ENCODE measurements at places on chromosomes 7 and 10. TPM values are rescaled to one million over a fixed set of nuclear protein-coding genes. Genes with fewer than 3 reads are reported as not detected.

Gene BNIP3
- 62.9 TPM for total RNA-seq

DNA sequence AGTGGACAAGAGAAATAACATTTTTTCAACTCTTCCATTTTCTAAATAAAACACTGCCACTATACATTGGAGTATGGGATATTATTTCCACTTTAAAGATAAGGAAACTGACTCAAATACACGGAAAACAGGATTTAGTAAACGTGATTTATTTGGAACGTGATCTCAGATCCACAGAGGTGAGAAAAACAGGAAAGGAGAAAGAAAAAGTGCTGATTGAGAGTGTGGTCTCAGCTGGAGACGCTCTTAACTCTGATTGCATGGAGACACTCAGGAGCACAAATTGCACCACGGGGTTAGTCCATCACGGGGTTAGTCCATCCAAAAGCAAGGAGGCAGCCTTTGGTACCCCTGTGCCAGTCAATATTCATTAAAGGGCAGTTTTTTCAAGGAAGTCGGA is 142.5 kb downstream of the GNAT3 start:
- H3K36me3 ChIP-seq, result no peaks in the 10 kb centered on the region
- H3K27ac ChIP-seq, result no peak overlapping the region
- no peak for DNase-seq
- H3K27me3 ChIP-seq, result no peaks in the 10 kb centered on the region

DNA sequence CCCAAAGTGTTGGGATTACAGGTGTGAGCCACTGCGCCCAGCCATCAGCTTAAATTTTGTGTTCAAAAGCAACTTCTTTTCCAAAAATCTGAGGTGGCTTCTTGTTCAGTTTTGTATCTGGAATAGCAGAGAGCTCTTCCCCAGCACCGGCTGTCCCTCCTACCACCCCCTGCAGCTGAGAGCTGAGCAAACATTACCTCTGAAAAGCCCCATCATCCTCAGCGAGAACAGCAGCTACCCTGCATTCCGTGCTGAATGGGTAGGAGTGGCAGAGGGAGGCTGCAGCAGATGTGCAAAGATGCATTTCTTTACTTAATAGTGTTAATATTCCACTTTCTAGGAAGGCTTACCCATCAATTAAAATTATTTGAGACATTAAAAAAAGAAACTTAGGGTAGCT is 31.8 kb downstream of the CCM2 start:
- peak overlapping the region; percentile 63 for H3K4me3 ChIP-seq
- H3K36me3 ChIP-seq, result peaks cover 74% of the 10 kb centered on the region
- H3K4me1 ChIP-seq, result peaks cover 79% of the 10 kb centered on the region
- no peaks in the 10 kb centered on the region for H3K27me3 ChIP-seq
- H3K27ac ChIP-seq, result peak overlapping the region; percentile 62

DNA sequence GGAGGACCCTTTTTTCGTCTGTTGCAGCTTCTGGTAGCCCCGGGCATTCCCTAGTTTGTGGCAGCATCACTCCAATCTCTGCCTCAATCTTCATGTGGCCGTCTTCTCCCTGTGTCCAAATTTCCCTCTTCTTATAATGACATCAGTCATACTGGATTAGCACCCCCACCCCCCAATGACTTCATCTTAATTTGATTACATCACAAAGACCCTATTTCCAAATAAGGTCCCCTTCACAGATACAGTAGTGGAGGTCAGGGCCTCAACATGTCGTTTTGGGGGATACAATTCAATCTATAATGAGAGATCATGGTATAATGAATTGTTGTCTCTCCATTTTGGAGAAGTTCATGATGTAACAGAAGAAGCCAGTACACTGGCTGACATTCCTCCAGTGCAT is 28.1 kb upstream of the EZH2 start:
- no peak for DNase-seq
- no peaks in the 10 kb centered on the region for H3K27me3 ChIP-seq
- H3K27ac ChIP-seq, result peak overlapping the region; percentile 89
- H3K4me1 ChIP-seq, result peaks cover 55% of the 10 kb centered on the region

Gene HKDC1
- 1.8 TPM for total RNA-seq

Gene NYAP1
- 0.23 TPM for total RNA-seq

Gene C10orf105
- total RNA-seq, result 1.1 TPM

DNA sequence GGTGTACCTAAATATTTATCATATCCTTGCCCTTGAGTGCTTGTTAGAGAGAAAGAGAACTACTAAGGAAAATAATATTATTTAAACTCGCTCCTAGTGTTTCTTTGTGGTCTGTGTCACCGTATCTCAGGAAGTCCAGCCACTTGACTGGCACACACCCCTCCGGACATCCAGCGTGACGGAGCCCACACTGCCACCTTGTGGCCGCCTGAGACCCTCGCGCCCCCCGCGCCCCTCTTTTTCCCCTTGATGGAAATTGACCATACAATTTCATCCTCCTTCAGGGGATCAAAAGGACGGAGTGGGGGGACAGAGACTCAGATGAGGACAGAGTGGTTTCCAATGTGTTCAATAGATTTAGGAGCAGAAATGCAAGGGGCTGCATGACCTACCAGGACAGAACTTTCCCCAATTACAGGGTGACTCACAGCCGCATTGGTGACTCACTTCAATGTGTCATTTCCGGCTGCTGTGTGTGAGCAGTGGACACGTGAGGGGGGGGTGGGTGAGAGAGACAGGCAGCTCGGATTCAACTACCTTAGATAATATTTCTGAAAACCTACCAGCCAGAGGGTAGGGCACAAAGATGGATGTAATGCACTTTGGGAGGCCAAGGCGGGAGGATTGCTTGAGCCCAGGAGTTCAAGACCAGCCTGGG is 11.4 kb downstream of the SERPINE1 start:
- peaks cover 47% of the 10 kb centered on the region for H3K4me1 ChIP-seq
- H3K27me3 ChIP-seq, result peaks cover 16% of the 10 kb centered on the region
- DNase-seq, result peak; percentile 91
- peak overlapping the region; percentile 82 for H3K27ac ChIP-seq
- peak overlapping the region; percentile 54 for H3K4me3 ChIP-seq
- H3K36me3 ChIP-seq, result no peaks in the 10 kb centered on the region

Gene OR2A7
- total RNA-seq, result 1.6 TPM

- peak; percentile 95 for DNase-seq
- peaks cover 34% of the 10 kb centered on the region for H3K36me3 ChIP-seq
- H3K27me3 ChIP-seq, result no peaks in the 10 kb centered on the region
- H3K4me3 ChIP-seq, result peak within 1 kb of the TSS; percentile 94
- peaks cover 50% of the 10 kb centered on the region for H3K4me1 ChIP-seq
Measured at GRCh38 chr10:73495884-73496674, at the start of gene PPP3CB. TSS of gene PPP3CB (minus strand) at chr10:73496024. CDS start at chr10:73495889, 135 bp downstream.

- DNase-seq, result no peak
- H3K36me3 ChIP-seq, result peaks cover 15% of the 10 kb centered on the region
- H3K4me1 ChIP-seq, result no peaks in the 10 kb centered on the region
- no peak overlapping the region for H3K27ac ChIP-seq
- H3K27me3 ChIP-seq, result no peaks in the 10 kb centered on the region
- H3K4me3 ChIP-seq, result no peak overlapping the region
Measured at GRCh38 chr7:38858259-38858884, 50.6 kb downstream of the VPS41 start.

GRCh38 chr7:29138588-29138987 is 7.7 kb downstream of the CPVL start:
- H3K27me3 ChIP-seq, result peaks cover 29% of the 10 kb centered on the region
- no peak overlapping the region for H3K4me3 ChIP-seq
- DNase-seq, result no peak
- H3K27ac ChIP-seq, result no peak overlapping the region

Gene ANKRD61
- 0.26 TPM for total RNA-seq

DNA sequence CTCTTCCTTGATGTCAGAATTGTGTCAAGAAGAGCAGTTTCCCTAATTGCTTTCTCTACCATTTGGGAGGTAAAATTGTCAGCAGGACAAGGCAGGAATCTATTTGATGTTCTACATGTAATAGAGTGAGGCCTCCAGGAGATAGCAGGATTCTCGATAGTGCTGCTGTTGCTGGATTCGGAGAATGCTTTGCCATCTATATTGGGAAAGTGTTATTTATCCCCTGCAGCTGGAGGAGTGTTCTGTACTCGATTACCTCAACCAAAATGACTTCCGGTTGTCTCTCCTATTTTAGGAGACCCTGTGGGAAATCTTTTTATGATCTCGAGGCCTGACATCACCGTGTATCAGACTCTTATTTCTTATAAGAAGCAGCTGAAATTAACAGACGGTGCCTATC is 217.1 kb downstream of the TMEM178B start:
- no peak overlapping the region for H3K27ac ChIP-seq
- H3K36me3 ChIP-seq, result no peaks in the 10 kb centered on the region
- H3K4me3 ChIP-seq, result no peak overlapping the region
- H3K27me3 ChIP-seq, result peaks cover 2% of the 10 kb centered on the region
- no peak for DNase-seq

DNA sequence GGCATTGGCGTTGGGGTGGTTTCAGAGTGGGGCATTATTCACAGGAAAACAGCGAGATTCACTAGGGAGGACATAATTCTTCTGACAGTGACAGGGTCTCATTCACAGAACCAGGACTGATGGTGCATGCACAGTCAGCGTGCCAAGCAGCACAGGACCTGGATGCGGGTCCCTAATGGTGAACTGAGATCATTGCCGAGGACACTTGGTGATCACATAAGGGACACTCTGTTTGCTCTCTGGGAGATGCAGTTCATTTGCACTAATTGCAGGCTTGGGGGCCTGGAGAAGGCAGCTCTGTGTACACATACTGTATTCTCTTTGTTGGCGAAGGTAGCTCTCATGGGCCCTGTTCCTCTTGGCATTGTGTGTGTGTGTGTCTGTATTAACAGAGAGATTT is 716.1 kb downstream of the PHTF2 start:
- H3K27me3 ChIP-seq, result no peaks in the 10 kb centered on the region
- no peak overlapping the region for H3K4me3 ChIP-seq
- H3K36me3 ChIP-seq, result no peaks in the 10 kb centered on the region
- no peak for DNase-seq
- no peaks in the 10 kb centered on the region for H3K4me1 ChIP-seq

- no peaks in the 10 kb centered on the region for H3K27me3 ChIP-seq
- no peak for DNase-seq
- H3K36me3 ChIP-seq, result peaks cover 23% of the 10 kb centered on the region
- H3K4me3 ChIP-seq, result no peak overlapping the region
- no peak overlapping the region for H3K27ac ChIP-seq
Measured at GRCh38 chr10:18608596-18608995, 42.8 kb downstream of the NSUN6 start.

DNA sequence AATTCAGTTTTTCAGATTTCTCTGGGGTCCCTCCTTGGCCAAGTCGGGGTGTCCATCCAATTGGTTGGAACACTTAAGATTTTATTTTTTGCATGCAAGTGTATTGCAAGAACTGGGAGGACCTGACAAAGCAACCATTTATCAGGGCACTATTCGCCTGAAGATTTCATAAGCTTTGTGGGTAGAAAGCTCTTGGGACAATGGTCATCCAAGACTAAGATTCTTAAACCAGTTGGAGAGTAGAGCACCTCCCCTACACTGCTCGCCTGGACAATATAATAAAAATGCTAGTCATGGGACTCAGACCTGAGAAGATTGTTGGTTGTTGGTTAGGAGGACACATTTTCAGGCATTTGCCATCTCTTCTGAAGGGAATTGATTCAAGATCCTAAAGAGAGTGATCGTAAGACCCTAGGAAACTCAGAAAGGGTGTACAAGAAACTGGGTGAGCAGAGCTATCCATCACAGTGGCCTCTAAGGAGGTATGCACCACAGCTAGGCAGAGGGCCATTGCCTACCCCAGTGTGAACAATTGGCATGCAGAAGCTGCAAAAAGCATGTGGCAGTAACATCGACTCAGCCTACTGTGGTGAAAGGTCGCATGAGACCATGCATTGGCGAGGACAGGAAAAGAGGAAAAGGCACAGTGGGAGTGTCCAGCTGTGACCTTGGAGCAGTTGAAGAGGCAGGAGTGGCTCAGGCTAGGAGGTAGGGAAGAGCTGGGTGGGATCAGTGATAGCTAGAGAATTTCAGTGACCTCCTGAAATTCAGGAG is 1235.3 kb upstream of the AUTS2 start:
- no peaks in the 10 kb centered on the region for H3K36me3 ChIP-seq
- DNase-seq, result no peak
- no peaks in the 10 kb centered on the region for H3K27me3 ChIP-seq
- no peak overlapping the region for H3K27ac ChIP-seq

DNA sequence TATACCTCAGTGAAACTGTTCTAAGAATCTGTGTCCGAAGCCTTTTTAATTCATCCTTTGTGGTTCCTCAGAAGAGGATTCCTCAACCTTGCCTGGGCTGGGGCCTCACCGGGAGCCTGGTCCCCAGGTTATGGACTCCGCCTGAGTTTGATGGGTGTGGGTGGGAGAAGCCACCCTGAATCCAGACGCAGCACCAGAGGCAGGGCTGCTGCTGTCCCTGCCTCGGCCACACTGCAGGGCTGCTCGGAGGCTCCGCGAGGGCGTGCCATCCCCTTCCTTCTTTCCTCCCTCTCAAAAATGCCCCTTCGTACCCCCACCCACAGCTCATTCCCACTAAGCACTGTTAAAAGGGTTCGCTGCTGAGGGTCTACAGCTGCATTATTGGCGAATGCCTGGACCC is 146.3 kb downstream of the ADARB2 start:
- H3K36me3 ChIP-seq, result no peaks in the 10 kb centered on the region
- no peak for DNase-seq
- no peak overlapping the region for H3K4me3 ChIP-seq
- H3K27ac ChIP-seq, result no peak overlapping the region
- no peaks in the 10 kb centered on the region for H3K4me1 ChIP-seq

Gene UTF1
- not detected for total RNA-seq

- no peaks in the 10 kb centered on the region for H3K4me1 ChIP-seq
- H3K27me3 ChIP-seq, result no peaks in the 10 kb centered on the region
- DNase-seq, result no peak
- peaks cover 5% of the 10 kb centered on the region for H3K36me3 ChIP-seq
Measured at GRCh38 chr7:107394831-107395230, 75.0 kb upstream of the GPR22 start.

GRCh38 chr10:132455441-132455971 is 58.5 kb downstream of the PWWP2B start:
- H3K4me3 ChIP-seq, result no peak overlapping the region
- no peaks in the 10 kb centered on the region for H3K27me3 ChIP-seq
- DNase-seq, result no peak
- no peaks in the 10 kb centered on the region for H3K36me3 ChIP-seq
- H3K4me1 ChIP-seq, result peaks cover 20% of the 10 kb centered on the region

All from activated CD8-positive, alpha-beta T cell treated with anti-CD3 and anti-CD28 coated beads, Interleukin-2, amount 10 ng/mL, durations not matched to agents 7 days and 5 days (primary cell).